WERI-Rb-1 (cell line): ENCODE measurements at places on chromosomes 2 and 18.
A peak's percentile ranks its signal among the peaks of the same experiment; 100 is the strongest.

GRCh38 chr2:228689053-228689452 lies 507.6 kb upstream of the SPHKAP start:
- peak; percentile 22 for DNase-seq

GRCh38 chr18:44410740-44411139 lies 269.9 kb upstream of the SETBP1 start:
- no peak for DNase-seq

DNA sequence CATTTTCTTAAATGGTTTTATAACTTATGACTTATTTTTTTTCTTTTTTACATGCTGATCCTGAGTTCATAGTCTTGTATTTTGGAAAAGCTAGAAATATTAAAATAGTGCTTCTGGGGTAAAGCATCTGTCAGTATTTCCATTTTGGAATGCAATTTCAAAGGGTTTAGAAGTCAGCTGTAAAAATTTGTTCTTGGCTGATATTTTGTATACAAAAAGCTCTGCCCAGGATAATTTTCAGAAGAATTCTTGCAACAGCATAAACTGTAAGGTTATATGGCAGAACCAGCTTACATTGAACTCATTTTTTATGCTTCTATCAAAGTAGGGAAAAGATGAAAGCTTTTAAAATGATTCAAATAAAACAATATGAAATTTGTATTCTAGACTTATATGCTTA lies 97.4 kb downstream of the DIS3L2 start:
- no peak for DNase-seq

GRCh38 chr2:191374366-191374765 lies 129.2 kb downstream of the MYO1B start:
- DNase-seq: no peak

- no peak for DNase-seq
These were observed 210.7 kb downstream of the MTX2 start for GRCh38 chr2:176479961-176480360.

DNA sequence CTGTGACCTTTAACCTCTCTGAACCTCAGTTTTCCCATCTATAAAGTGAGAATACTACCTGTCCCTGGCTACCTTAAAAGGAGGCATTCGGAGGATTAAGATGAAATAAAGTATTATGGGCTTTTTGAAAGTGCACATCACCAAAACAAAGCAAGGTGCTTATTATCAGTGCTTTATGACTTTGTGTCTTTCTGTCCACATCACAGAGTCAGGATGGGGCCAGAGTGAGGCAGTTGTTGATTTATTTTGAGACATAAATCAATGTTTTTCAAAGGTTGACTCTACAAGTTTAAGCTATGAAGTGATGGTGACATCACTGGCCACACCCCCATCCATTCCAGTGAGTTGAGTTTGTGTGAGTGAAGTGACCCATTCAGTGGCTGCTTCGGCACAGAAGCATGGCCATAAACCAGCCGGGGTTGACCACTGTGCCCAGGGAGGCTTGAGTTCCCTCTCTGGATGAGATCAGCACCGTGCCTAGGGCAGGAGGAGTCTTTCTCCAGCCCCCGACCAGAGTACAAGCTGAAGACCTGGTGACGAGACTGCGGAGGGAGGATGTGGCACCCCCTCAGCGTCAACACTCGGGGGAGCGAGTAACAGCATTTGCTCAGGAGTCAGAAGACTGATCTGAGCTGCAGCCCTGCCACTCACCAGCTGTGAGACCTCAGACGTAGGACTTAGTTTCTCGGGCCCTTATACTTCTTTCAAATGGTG lies 89.0 kb upstream of the PPP1CB start:
- no peak for DNase-seq

- no peak for DNase-seq
These were observed 9.3 kb upstream of the SCYGR5 start for GRCh38 chr2:227657199-227657845.

DNA sequence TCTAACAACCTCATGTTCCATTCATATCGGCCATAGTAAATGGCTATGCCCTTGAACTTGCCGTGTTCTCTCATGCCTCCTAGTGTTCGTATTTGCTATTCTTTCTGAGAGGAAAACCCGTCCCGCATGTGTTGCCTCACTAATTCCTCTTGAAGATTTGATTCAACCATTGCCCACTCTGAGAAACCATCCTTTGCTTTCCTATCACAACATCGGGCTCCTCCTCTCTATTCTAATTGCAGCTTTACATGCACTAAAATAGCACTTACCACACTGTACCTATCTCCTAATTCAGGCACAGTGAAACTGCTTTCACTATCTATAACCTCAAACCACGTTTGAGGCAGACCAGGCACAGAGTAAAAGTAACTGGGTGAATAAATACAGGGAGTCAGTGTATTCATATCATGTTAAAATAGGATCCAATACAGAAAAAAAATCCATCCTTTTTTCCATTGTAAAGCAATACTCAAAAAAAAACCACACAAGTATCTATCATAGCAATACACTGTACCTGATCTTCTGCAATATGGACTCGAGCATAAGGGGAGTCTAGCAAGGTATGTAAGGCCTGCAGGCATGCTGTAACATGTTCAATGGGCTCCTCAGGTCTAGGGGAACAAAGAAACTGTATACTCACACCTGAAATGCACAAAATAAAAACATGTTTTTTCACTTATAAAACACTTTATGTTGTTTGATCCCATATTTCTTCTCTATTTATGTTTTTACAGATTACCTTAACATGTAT lies 39.0 kb upstream of the STRN start:
- peak; percentile 37 for DNase-seq

GRCh38 chr18:79117385-79117784 lies 48.2 kb downstream of the ATP9B start:
- DNase-seq: no peak

DNA sequence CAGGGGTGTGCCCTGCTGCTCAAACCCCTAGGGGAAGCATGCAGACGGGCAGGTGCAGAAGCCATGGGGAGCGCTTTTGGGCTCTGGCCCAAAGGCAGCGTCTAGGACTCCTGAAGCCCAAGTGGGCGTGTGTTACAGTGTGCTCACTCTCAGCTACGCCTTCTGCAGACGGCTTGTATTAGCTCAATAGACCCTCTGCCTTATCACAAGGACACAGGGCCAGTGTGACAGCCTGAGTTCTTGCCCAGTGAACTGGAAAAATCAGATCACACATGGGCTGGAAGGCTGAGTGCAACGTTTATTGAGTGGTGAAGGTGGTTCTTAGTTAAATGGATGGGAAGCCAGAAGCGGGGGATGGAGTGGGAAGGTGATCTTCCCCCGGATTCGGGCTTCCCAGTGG lies 210.9 kb downstream of the CDH20 start:
- no peak for DNase-seq

DNA sequence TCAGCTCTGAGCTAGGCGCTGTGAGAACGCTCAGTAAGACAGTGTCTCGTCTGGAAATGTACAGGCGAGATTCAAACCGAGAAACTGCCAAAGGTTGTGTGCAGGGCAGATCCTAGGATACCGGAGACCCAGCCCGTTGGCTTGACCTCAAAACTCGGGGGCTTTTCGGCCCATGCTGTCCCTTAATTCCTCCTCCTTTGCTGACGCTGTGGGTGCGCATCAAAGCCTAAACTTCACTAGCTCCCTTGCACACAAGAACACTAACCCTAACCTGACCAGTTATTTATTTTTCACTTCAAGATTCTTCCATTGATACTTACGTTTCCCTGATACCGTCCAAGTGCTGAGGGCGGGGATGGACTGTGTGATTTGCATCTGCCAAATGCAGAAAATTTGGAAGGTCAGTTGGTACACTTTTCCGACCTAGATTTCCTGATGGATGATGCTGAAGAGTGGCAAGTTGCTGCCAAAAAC lies 1.0 kb upstream of the AAK1 start:
- DNase-seq: no peak

GRCh38 chr2:27804146-27804545 lies 32.6 kb downstream of the MRPL33 start:
- DNase-seq: no peak

GRCh38 chr18:41972067-41972925 lies 17.3 kb downstream of the PIK3C3 start:
- DNase-seq: no peak

DNA sequence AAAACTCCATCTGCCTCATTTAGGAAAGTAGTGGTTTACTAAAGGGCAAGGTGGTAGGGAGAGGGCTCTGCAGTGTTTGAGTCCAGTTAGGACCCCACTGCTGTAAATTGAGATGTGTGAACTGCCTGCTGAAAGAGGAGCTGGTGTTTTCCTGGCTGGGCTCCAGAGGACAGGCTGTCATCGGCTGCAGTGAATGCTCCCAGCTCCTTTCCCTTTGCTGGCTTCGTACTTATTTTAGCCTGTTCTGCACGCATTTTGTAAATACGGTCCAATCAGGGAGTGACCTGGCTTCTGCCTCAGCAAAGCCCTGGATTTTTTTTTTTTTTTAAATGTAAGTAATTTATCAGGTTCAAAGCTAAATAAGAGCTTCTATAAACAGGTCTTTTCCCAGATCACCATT lies 37.5 kb downstream of the SLC4A3 start:
- no peak for DNase-seq

DNA sequence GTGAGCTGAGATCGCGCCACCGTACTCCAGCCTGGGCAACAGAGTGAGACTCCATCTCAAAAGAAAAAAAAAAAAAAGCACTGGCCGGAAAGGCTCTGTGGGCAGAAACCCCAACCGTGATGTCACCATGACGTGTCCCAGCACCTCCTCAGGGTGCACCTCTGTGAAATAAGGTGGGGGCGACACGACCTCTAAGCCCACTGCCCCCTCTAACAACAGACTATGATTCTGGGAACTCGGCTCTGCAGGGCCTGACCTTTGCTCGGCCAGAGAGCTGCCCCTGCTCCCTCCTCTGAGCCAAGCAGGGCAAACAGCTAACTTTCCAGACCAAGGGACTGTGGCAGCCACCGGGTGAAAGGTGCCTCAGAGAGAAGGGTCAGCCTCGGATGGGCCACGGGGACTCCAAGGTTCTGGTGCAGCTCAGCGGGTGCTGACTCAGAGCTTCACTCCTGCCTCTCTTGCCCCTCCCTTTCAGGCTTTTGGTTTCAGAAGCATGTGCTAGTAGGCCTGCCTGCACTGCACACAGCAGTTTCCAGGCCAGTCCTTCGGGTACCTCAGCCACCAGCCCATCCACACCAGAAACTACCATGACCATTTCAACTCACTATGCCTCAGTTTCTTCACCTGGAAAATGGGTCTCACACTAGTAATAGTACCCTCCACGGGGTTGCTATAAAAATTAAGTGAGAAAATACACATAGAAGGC lies 8.0 kb downstream of the TMBIM1 start:
- no peak for DNase-seq

DNA sequence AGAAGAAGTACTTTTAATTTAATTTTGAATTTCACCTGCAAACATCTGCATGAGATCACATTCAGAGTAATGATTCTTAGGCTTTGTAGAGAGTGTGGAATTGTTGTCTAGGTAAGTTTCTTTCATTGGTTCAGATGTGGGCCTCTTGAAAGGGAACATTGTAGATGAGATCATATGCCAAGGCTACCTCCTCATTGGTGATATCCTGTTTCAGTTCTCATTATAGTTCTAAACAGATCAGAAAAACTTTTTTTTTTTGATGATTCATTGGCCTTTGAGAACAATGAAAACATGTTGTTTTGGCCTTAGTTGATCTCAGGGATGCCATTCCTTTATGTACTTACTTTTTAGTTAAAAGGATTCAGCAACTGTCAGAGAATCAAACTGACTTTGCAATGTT lies 44.5 kb downstream of the EML6 start:
- DNase-seq: no peak

GRCh38 chr2:126657148-126657635 lies 1.2 kb downstream of the GYPC start:
- no peak for DNase-seq

DNA sequence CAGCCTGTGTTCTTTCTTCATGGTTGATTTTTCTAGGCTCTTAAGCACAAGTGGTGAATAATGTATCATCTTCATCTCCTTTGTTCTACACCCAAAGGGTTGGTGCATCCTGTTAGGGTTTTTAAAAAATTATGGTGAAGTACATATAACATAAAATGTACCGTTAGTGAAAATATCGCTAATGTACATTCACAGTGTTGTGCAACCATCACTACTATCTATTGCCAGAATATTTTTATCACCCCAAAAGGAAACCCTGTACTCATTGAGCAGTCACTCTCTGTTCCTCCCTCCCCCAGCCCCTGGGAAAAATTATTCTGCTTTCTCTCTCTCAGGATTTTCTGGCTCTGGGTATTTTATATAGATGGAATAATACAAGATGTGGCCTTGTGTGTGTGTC lies 98.5 kb downstream of the PRKCE start:
- DNase-seq: no peak
